CD14-positive monocyte (primary cell): ENCODE measurements at places on chromosomes 7 and 10.

DNA sequence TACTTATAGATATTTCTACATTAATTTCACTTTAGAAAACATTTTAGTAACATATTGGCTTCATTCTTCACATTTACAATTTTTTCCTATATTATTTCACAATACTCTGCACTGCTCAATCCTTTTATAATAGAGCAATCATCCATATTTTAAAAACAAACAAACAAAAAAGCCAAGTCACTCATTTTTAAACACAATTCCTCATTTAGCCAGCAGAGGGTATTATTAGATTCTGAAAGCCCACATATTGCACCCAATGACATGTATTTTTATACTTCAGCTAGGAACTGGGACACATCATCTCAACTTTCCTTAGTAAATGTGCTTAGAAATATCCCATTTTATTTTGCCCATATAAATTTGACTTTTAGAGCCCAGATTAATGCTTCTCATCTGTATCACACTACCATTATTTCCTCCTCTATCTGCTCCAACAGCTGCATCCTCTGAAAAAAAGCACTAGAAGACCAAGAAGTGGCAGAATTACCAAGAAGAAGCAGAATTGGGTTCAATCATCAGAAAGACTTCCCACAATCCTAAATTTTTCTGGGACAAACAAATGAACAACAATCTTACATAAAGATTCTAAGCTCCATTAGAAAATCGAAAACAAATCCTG is 29.5 kb downstream of the CTNNA3 start:
- DNase-seq = peak; percentile 14

- DNase-seq = peak; percentile 21
Observed at GRCh38 chr7:12729112-12729511, 41.7 kb downstream of the ARL4A start.

- no peak for DNase-seq
Observed at GRCh38 chr10:24814568-24815313, 91.1 kb upstream of the ARHGAP21 start.

- no peak for DNase-seq
Observed at GRCh38 chr10:19872504-19873271, 56.5 kb downstream of the PLXDC2 start.

GRCh38 chr7:12550956-12551355 is 19.6 kb upstream of the SCIN start:
- no peak for DNase-seq

GRCh38 chr10:128574581-128575210 is 448.5 kb upstream of the MKI67 start:
- no peak for DNase-seq

DNA sequence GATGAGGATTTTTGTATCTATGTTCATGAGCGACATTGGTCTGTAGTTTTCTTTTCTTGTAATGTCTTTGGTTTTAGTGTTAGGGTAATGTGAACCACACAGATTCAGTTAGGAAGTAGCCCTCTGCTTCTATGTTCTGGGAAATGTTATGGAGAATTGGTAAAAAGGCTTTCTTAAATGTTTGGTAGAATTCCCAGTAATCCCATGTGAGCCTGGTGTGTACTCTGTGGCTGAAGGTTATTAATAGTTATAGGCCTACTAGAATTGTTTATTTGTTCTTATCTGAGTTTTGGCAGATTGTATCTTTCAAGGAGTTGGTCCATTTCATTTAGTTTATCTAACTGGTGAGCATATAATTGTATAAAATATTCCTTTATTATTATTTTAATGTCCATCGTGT is 484.6 kb upstream of the GHITM start:
- DNase-seq = no peak

DNA sequence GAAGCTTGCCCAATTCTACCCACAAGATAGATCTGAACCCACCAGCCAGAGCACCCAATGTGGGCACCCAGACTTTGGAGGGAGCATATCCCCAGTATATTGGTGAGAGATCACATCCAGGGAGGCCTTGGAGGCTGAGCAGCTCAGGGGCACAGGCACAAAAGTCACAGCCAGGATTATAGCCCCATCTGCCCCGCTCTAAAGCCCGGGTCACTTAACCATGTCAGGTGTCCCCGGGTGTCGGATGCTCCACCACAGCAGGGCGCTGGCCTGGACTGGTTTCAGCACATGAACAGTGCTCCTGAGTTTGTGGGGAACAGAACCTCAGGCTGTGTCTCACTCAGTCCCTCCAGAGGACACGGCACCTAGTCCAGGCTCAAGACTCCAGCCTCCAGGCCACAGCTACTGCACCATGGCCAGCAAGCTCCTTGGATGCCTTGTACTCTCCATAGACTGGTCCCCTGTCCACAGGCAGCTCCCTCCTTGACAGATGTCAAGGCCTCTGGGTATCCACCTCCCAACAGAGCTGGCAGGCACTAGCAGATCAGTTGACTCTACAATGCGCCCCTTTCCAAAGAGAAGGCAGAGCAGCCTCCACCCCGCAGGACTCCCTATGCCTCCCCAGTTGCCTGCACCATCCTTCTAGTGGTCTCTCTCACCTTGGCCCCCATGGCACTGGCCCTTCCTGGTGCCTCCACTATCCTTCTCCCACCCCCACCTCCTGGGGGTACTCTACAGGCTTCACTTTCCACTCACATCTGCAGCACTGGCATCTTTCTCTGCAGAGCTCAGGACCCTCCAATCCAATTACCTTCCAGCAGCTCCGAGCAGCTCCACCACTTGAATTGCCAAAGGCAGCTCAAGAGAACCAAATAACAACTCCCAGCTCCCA is 306.0 kb downstream of the GRID1 start:
- DNase-seq = no peak

GRCh38 chr7:15332956-15333355 is 228.9 kb downstream of the AGMO start:
- no peak for DNase-seq

DNA sequence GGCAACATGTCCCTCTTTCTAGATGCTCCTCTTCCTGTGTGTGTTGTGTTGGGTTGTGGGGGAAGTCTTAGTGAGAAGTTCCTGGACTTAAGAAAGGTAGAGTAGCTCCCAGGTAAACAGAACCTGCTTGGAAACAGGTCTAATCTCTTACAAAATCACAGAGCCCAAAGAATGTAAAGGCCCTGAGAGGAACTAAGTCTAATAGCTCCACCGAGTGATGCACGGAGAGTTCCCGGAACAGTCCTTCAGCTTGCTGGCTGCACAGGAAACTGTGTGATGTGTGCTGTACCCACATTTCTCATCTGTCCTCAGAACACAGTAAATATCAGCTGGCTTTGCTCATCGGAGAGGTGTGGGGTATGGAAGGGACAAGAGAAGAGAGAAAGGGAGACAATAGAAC is 182.6 kb upstream of the LYZL1 start:
- DNase-seq = no peak

DNA sequence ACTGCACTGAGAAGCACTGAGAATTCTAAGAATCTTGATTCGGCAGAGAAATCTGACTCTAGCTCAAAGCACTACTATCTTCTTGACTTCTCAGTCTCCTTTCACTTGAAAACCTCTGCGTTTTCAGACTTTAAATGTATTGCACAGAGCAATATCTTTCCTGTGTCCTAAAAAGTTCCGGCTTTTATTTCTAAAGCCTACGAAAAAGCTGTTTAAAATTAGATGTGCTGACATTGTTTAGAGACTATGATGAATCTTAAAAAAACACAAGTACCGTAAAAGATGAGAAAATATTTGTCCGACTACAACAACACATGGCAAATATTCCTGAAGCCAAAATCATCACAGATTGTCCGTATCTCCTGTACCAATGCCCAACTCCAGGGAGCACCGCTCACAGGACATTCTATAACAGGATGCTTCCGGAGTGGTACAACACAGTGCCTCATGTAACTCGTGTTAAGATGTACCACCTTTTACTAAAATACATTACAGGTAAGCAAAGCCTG is 136.9 kb downstream of the CUBN start:
- no peak for DNase-seq

DNA sequence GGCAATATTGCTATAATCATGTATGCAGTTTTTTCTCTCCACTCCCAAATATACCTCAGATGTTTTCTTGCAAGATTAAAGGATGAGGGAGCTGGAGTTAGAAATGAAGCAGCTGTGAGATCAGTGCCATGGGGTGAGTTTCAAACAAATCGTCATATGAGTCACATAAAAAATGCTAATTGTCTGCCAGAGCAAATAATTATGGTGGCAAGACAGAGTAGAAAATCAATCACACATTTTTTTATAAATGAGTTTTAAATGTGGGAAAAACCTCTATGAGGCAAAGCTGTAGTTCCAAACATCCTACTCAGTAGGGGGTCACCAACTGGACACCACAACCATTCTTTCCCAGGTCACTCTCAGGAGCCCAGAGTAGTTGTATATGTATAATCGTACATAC is 55.3 kb downstream of the CH25H start:
- DNase-seq = no peak
